ENCODE measurements at places on chromosomes 2 and 18.

- no peak for DNase-seq
Measured at GRCh38 chr2:42566025-42566424, 2.4 kb upstream of the MTA3 start.

DNA sequence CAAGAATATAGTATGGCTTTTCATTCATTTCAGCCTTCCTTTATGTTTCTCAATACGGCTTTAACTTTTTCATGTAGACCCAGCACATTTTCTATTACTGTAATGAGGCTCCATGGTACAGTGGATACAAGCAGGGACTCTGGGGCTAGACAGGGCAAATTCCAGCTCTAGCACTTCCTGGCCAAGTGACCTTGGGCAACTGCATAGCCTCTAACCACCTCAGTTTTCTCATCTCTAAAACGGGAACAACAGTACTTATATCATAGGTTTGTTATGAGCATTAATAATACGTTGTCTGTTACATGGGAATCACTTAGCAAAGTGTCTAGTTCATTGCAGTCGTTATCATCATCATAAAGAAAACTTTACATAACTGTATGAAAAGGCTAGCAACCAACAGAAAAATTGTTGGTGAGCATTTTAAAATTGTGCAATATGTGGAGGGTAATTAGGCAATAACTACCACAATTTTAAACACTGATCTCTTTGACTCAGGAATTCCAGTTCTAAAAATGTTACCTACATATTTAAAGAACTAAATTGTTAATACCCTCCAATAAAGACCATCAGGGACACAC lies 13.7 kb upstream of the RMDN2 start:
- no peak for DNase-seq

DNA sequence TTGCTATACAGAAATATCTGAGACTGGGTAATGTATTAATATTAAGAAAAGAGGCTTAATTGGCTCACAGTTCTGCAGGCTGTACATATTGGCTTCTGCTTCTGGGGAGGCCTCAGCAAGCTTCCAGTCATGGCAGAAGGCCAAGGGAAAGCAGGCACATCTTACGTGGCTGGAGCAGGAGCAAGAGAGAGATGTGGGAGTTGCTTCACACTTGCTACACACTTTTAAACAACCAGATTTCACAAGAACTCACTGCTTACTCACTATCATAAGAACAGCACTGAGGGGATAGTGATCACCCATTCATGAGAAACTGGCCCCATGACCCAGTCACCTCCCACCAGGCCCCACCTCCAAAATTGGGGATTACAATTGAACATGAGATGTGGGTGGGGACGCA lies 50.6 kb downstream of the MAPRE2 start:
- DNase-seq = no peak

DNA sequence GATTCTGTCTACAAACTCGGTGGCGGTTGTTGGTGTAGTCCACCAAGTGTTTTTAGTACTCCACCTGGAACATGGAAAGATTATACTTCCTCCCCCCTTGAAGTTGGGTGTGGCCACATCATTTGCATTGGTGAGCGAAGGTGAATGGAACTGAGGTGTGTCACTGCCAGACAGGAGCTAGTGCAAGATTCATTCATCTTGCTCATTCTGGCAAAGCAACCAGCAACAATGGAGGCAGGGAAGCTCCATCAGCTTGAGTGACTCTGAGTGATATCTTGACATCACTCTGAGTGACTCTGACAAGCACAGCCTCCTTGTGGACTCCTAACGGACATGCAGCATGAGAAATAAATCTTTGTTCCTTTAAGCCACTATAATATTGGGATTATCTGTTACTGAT lies 54.7 kb upstream of the SLC1A4 start:
- no peak for DNase-seq

DNA sequence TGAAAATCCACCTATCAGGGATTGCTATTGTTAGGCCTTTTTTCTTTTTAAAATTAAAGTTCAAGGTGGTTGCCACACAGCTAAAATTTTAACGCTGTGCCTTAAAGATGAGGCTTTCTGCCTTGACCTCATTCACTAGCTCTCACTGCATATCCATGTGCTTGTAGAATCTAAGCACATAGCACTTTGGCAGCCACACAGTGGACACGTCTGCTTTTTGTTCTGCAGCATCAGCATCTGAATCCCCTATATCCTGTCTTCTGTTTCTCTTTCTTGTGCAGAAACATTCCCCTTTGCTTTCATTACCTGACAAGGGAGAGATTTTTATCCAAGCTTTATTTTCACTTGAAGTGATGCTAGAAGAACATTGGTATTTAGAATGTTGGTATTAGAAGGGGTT lies 38.1 kb downstream of the RALB start:
- DNase-seq = no peak

DNA sequence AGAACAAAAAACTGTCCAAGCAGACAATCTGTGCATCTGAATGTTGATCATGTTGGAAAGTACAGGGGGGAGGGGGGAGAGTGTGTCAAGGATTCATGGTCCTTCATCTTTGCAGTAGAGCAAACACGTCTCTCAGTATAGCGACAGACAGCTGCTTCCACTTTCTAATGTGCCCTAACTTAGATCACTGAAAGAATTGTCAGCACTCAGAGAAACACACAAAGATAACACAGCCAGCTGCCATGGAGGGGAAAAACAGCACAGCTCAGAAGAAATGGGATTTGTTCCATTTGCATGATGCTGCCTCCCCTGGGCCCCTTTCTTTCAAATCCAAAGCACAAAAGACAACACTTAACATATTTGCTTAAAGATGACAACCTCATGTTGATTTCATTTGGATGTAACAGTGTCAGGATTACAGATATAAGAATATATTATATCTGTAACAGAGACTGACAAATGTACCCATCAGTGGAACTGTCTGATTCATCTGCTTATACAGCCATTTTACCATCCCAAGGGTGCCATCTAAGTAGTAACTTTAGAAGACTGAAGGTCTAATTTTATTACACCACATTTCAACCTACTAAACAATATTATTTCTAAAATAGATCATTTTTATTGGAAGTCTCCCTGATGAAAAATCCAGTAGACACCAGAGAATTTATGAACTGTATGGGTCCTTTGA lies 17.7 kb downstream of the FIGN start:
- DNase-seq = no peak

DNA sequence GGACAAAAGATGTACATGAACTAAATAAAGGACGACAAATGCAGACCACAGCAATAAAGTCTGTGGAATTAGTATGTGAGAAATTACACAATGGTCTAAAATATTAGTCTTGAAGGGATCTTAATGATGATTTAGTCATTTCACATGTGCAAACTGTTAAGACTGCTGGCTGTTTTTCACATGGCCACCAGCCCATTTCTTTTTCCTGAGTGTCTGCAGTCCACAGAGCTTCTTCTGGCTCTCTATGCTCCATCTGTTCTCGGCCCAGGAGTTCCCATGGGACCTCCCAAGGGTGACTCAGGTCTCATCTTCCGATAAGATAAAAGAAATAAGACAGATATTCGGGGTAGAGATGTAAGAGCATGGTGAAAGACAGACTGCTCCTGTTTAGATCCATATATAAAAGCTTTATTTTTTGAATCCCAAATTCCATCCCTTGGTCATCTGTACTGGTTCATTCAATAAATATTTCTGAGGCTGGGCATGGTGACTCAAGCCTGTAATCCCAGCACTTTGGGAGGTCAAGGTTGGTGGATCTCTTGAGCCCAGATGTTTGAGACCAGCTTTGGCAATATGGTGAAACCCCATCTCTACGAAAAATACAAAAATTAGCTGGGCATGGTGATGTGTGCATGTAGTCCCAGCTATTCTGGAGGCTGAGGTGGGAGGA lies 20.1 kb downstream of the IL1RL1 start:
- DNase-seq = no peak

DNA sequence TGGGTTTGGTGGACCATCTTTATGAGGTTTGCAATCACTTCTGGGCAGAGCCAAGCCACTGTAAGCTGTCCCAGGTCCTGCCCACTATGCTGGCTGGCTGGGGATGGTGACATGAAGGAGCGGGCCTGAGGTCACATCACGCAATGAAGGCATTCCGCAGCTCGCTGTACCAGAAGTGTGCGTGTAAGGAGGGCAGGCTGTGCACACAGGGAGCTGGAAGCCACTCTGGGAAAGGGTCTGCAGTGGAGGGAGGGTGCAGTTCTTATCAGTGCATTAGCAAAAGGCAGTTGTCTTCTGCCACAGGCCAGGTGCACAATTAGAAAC lies 16.7 kb upstream of the OTOS start:
- DNase-seq = no peak

DNA sequence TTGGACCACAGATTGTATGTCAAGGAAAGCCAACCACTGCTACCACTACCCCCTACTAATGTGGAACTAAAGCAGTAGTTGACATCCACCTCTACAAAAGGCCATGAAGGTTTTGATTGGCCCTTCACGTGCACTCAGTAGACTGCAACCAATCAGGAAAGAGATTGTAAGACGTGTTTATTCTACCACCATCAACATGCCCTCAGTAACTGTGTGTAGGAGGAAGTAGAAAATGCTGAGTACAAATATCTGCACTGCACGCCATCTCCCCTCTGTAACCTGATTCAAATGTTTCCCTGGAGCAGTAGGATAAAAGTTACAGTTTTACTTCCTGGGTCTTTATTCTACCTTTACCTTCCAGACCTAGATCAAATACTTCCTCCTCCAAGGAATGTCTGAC lies 2.9 kb upstream of the CASP10 start:
- no peak for DNase-seq

- DNase-seq = no peak
Measured at GRCh38 chr2:46656640-46657039, 177.3 kb downstream of the TMEM247 start.

GRCh38 chr2:43387092-43388062 lies 161.0 kb upstream of the ZFP36L2 start:
- no peak for DNase-seq

Data from right kidney (tissue), 9 donors.